Stimulated activated CD8-positive, alpha-beta memory T cell treated with anti-CD3 and anti-CD28 coated beads, Interleukin-4, amount 100 ng/mL, for 4 hours (primary cell): ENCODE measurements at places on chromosomes 12 and 14.

DNA sequence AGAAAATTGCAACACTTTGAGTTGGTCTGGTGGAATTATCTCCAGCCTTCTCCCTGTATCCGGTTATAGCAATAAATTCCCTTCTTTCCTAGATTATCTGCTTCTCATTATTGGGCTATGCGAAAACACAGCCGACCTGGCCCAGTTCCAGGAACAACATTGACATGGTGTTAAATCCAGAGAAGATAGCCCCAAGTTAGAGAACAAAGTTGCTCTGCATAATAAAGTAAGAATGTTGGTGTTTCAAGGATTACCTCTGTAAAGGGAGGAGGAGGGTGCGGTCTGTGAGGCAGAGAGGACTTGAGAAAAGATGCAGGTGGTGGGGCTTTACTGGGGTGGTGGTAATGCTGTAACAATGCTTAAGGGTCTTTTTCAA lies 12.1 kb downstream of the TCL1A start:
- no peak for DNase-seq

GRCh38 chr14:99574099-99574880 lies 29.7 kb downstream of the CCDC85C start:
- DNase-seq = no peak

DNA sequence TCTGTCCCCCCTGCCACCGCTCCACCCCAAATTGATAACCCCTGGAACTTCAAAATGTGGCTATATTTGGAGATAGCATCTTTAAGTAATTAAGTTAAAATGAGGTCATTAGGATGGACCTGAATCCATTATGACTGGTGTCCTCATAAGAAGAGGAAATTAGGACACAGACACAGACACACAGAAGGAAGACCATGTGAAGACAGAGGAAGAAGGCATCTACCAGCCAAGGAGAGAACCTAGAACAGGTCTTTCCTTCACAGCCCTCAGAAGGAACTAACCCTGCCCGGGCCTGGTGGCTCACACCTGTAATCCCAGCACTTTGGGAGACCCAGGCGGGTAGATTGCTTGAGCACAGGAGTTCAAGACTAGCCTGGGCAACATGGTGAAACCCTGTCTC lies 3.6 kb upstream of the HRK start:
- no peak for DNase-seq

- DNase-seq = no peak
Observed at GRCh38 chr14:83164591-83164990, 1630.9 kb upstream of the SEL1L start.

GRCh38 chr14:94079891-94080620 lies 946 bp downstream of the DDX24 start:
- DNase-seq = no peak

GRCh38 chr12:5874514-5874913 lies 70.5 kb downstream of the ANO2 start:
- DNase-seq = no peak

DNA sequence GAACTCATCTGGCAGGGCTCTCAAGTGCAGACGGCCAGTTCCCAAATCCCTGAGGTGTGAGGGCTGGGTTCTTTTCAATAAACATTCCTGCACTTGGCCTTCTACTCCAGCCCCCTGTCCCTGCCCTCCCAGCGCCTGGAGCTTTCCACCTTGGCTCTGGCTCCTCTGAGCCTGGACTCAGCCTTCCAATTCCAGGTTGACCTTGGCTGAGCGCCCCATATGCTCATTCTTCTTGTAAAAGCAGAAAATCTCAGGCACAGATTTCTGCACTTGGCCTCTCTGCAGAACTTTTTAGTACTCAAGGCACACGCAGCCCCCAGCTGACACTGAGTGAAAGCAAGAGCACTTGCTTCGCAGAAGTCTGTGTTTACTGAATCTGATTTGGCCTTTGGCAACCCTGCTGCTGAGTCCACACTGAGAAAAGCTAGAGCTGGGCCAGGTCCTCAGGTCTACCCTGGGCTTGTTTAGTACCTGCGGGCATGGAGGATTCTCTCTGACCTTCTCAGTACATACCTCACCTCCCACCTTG lies 222.7 kb downstream of the MSRB3 start:
- DNase-seq = no peak

DNA sequence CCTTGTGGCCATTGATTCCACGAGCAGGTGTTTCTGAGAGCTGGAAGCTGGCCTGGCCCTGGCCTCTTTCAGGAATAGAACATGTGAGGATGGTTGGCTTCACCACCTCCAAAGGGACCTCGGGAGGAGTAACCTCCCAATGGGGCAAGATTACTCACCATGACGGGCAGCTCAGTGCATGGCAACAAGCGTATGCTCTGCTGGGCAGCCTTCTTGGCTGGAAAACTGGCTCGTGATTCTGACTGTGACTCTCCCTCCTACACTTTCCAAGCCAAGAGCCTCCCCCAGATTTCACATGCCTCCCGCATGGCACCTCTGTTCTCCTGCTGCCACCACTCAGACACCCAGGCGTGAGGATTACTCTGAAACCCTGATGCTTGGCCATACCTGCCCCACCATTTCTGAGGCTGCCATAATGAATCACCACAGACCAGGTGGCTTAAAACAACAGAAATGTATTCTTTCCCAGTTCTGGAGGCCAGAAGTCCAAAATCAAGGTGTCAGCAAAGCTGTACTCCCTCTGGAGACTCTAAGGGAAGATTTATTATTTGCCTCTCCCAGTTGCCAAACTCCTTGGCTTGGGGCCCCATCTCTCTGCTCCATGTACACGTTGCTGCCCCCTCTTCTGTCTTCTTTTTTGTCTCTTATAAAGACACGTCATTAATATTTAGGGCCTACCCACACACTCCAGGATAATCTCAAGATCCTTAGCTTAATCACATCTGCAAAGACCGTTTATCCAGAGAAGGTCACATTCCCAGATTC lies 215.9 kb downstream of the CHST11 start:
- DNase-seq = no peak

GRCh38 chr12:79717006-79717405 lies 26.2 kb upstream of the PAWR start:
- DNase-seq = no peak

- DNase-seq = no peak
Observed at GRCh38 chr14:79732911-79733655, 478.2 kb downstream of the DIO2 start.

DNA sequence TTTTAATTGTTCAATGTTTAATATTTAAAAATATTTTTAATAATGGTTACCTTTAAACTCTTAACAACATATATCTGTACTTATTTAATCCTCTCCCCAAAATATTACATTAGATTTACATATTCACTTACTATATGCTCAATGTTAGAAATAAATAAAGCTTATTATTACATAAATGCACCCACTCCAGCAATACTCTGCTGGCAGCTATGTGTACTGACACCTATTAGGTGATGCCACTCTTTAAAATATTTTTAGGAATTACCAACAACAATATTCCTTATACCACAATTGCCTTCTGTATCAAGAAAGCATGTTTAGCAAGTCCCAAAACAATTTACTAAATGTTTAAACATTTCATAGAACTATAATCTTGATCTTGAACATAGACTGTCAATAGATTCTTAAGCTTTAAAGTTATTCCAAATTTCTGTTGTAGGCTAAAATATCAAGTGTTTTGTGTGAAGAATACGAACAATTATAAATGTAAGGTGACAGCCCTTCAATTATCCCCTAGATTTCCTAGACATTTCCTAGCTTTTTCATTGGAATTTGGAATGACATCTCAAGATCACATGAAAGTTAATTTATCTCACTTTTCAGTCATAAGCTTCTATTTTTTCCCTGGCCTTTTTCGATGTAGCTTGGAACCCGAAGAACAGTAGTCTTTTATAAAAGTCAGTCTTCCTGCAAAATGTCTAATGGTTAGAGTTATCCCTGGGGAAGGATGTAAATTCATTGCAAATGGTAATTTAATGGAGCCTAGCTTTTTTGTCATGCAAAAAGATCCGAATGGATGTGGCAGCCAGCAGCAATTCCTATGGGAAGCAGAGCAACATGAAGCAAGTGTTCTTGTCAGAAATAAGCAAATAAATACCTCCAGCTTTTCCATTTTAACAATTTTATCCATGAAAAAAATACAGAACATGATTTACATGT lies 907.5 kb upstream of the ATXN7L3B start:
- DNase-seq = no peak

- no peak for DNase-seq
Observed at GRCh38 chr14:81423504-81423903, 23.4 kb upstream of the STON2 start.

GRCh38 chr14:64158608-64159007 lies 135.6 kb downstream of the ESR2 start:
- DNase-seq = no peak

DNA sequence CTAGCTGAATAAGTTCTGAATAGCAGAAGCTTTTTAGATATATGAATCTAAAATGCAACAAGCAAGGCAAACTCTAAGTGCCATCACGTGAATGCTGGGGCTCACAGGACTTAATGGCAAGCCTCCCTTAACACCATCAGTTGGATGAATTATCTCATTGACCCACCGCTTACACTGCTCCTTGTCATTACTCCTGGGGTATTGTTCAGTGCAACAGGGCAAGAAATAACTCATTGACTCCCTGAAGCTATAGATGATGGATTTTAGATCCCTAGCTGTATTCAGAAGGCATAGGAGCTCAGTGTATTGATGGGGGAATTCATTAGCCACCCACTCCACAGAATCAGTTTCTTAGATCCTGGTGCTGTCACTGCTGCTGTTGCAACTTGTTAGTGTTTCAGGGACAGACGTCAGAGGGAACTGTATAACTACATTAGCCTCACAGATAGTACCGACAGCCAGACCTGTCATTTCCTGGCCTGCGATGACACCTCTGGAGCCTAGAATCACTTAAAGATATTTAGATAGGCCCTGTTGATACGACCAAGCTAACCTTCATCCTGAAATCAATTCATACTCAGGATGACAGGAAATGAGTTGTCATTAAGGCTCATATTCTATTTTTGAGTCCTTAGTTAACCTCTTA lies 735.3 kb downstream of the DIO2 start:
- DNase-seq = no peak

DNA sequence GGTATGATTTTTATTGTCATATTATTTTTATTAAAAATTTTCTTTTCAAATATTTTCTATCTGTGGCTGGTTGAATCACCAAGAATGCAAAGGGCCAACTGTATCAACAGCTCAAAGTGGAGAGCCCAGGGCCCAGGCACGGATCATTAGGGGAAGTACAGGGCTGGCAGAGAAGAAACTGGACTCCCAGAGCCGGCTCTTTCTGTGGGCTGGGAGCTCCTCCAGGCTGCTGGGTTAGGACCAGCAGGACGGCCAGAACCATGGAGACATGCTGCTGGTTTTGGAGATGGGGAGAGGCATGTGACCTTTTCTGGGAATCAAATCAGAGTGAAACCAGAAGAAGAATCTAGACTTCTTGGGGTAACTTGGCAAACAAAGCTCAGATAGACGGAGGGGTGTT lies 220.5 kb downstream of the CACNA1C start:
- DNase-seq = no peak

DNA sequence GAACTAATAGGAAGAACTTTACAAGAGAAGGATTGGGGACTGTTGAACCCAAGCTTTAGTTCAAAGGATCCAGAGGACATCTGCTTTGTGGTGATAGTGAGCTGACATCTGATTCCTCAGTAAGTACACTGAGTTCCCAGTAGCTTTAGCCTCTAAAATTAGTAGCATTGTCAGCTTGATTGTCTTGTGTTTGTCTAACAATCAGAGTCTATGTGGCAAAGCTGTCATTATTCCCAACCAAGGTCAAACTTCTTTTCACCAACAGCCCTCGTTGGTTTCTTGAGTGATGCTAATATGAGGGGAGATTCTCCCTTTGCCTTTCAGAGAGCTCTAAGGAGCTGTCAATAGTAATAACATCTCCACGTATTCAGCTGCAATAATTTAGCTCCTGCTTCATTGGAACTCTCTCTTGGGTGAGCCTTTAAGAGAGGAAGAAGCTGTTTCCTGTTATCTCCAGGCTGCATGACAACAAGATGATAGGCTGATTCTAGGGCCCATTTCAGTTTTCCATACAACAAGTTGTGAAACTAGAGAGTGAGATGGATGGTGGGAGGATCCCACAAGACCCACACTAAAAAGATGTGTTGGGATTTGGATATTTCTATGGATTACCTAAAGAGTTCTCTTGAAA lies 46.7 kb downstream of the TGFB3 start:
- DNase-seq = no peak

DNA sequence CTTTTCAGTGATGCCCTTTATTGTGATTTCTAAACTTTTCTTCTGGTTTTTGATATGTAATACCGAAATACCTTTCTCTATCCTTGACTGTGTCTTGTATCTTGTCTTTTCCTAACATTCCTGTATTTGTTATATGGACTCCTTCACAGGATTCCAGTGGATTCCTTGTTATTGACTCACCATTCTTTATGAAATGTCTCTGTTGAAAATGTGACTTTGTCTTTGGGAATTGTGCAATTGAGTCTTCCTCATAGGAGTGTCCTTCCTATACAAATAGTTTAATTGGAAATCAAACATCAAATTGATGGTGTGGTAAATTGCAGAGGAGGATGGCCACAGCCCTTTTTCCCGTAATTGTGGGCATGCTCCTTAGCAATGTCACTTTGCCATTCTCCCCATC lies 296.6 kb upstream of the KITLG start:
- DNase-seq = no peak

GRCh38 chr14:96187216-96188031 lies 17.2 kb upstream of the BDKRB2 start:
- no peak for DNase-seq

DNA sequence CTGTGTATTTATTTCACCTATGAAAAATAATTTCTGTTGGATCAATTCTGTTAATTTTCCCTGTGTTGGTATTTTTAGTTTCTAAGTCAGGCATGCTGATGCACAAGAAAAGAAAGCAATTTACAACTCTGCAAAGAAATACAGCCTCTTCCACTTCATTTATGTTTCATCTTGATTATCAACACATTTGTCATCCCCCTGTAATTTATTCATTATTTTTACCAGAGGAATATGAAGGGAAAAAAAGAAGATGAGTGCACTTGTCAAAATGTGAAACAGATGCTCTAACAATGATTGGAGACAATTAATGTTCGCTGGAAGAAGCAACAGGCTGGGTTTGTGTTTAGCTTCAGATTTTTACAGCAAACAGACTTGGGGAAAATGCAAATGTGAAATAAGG lies 958.5 kb upstream of the SEL1L start:
- DNase-seq = no peak

- no peak for DNase-seq
Observed at GRCh38 chr14:24115422-24116127, 826 bp upstream of the NRL start.
